ENCODE measurements at places on chromosomes 7 and 10.

- no peak for DNase-seq
Measured at GRCh38 chr10:73645251-73645650, 4.0 kb upstream of the MYOZ1 start.

GRCh38 chr10:16408379-16408778 lies 28.4 kb upstream of the PTER start:
- no peak for DNase-seq

DNA sequence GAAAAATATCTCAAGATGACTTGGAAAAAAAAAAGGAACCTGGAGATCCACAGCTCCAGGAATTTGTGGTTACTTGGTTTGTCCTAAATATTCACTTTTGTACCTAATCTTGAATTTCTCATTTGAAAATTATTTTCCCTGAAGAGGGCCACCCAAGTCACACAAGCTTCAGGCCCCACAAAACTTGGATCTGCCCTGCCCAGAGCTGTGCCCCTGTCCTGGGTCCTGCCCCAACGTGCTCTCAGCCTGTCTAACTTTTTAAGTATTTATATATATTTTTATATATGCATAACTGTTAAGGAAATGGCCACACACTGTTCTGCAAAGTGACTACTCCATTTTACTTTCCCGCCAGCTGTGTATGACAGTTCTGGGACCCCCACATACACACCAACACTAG lies 123.5 kb downstream of the ARHGAP22 start:
- no peak for DNase-seq

DNA sequence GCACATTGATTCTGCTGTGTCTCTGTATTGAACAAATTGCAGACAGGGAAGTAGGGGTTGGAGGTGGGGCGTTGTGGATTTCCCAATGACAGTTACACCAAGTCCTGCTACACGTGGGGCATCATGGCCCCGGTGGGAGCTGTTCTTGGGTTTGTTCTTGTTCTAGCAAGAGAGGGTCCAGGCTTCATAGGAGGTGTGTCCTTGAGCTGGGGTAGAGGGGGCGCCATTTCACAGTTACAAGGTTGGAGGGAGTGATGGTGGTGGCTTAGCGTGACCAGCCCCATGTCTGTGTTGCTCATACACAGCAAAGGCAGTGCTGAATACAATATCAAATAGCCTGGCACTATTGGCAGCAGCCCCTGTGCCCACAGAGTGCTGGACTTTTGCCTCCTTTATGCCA lies 15.7 kb downstream of the SH2D4B start:
- no peak for DNase-seq

DNA sequence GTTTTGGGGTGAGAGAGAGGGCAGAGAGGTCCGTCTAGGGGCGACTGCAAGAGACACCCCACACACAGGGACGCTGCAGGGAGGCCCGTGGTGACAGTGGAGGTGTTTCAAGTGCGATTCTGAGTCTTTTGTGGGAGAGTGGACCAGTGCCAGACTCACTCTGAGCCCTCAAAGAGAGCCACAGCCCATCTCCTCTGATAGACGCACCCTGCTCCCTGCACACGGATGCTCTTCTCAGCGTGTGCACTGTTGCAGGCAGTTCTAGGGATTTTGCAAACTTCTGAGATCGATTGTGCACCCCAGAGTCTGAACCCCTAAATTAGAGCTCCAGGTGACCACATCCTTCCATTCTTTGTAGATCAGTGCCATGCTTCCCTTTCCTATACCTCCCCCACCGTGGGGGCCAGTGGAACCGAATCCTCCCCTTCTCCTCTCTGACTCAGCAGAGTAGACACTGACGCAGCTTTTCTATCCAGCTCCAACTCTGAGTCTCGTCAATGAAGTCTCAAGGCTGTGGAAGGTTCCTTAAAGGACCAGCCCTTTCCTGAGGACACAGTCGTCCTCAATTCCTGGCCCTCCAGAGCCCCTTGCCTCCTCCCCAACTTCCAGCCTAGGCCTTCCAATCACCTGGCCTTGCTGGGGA lies 83.8 kb downstream of the TMEM130 start:
- no peak for DNase-seq

- DNase-seq = no peak
Measured at GRCh38 chr10:22712211-22712955, 2.0 kb downstream of the PIP4K2A start.

All from GM06990 (cell line).